ENCODE measurements at places on chromosomes 2 and 18.

GRCh38 chr2:136255127-136255526 lies 137.2 kb upstream of the CXCR4 start:
- no peak for DNase-seq

DNA sequence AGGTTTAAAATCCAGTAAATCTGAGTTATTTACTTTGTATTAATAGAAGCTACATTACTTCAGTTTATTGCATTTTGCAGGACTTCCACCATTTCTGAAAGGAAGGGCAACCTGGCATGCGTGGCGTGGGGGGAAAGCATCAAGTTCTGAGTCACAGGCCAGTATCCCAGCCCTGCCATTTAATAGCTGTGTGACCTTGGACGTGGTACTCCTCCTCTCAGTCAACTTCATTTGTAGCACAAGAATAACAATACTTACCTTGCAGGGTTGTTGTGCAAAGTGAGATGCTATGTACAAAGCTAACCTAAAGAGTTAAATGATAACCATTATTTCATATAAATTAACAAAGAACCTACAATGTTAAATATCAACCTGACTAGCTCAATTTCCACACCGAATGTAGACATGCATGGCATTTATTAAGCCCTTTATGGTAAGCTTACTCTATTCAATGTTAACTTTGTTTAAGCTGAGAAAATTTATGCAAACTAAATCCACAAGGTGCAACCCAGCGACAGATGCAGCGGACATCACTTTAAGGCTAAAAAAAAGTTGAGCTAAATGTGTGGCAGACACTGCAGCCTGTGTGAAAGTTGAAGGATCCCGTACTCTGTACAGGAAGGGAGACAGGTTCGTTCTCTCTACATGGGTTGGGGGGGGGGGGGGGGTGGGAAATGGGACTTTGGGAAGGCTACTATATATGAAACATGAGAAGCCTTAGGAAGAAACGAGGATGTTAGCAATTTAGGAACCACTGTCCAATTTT lies 17.2 kb upstream of the STPG4 start:
- DNase-seq: no peak

DNA sequence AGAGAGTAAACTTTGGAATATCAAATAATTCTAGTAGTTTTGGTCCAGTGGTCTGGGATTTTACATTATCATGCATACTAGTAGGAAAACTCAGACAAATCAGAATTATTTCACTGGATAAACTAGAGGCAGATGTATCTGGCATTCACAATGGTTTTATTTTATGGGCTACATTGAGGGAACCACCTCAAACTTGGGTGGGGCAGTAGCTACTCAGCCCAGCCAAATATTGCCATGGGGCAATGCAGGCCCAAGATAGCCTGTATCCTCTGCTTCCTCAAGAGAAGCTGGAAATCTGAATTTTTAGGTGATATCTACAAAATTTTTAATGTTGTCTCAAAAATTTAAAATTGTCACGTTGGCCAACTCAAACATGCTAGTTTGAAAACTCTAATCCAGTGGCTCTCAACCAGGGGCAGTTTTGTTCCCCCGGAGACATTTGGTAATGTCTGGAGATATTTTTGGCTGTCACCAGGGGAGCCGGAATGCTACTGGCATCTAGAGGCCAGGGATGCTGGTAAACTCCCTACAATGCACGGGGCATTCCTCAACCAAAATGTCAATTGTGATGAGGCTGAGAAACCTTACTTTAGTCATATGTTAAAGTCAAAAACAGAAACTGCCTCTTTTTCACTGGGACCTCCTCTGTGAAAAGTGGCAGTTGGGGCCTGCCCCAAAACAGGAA lies 172.8 kb upstream of the SPRED2 start:
- no peak for DNase-seq

DNA sequence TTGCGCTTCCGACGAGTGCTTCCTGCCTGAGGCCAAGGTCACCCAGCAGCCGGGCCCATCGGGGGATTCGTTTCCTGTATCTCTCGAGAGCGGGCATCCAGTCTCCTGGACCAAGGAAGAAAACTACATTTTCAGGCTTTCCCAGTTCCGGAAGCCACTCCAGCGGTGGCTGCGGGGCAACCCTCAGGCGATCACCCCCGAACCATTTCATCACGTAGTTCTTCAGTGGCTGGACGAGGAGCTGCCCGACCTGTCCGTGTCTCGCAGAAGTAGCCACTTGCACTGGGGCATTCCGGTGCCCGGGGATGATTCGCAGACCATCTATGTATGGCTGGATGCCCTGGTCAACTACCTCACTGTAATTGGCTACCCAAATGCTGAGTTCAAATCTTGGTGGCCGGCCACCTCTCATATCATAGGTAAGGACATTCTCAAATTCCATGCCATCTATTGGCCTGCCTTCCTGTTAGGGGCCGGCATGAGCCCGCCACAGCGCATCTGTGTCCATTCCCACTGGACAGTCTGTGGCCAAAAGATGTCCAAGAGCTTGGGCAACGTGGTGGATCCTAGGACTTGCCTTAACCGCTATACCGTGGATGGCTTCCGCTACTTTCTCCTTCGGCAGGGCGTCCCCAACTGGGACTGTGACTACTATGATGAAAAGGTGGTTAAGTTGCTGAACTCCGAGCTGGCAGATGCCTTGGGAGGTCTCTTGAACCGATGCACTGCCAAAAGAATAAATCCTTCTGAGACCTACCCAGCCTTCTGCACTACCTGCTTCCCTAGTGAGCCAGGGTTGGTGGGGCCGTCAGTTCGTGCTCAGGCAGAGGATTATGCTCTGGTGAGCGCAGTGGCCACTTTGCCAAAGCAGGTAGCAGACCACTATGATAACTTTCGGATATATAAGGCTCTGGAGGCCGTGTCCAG lies 1.0 kb downstream of the MARS2 start:
- peak; percentile 6 for DNase-seq

- no peak for DNase-seq
Measured at GRCh38 chr2:147242445-147242844, 602.4 kb upstream of the ACVR2A start.

GRCh38 chr2:112692495-112692911 lies 28.3 kb upstream of the NT5DC4 start:
- DNase-seq: peak; percentile 68

DNA sequence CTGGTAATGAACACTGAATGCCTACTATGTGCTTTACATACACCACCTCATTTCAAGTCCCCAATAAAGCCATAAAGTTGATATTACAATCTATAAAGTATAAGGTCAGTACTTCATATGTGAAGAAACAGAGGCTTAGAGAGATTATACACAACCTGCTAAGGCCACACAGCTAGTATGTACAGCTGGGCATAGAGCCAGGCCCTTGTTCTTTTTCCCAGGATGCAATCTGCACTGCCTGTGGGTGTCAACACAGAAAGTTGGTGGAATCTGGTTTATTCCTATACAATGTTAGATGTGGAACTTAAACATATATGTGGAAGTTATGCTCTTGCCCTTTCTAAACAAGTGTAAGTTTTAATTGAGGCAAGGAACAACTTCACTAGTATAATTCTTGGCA lies 32.8 kb downstream of the INSIG2 start:
- DNase-seq: no peak

GRCh38 chr2:43484323-43484930 lies 111.4 kb downstream of the THADA start:
- DNase-seq: no peak

DNA sequence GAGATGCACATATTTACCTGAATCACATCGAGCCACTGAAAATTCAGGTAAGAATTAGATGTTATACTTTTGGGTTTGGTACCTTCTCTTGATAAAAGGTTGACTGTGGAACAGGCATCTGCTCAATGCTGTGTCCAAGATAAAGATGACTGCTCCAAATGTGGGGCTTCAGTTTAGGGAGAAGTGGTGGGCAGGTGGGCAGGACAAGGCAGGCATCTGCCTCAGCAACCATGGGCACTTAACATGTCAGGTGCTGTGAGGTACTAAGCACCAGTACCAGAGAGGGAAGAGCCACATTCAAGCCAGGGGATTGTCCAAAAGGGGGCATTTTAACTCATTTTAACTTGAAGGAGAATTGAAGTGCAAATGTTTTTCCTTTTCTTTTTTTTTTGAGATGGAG lies 14.0 kb downstream of the TYMS start:
- DNase-seq: no peak

DNA sequence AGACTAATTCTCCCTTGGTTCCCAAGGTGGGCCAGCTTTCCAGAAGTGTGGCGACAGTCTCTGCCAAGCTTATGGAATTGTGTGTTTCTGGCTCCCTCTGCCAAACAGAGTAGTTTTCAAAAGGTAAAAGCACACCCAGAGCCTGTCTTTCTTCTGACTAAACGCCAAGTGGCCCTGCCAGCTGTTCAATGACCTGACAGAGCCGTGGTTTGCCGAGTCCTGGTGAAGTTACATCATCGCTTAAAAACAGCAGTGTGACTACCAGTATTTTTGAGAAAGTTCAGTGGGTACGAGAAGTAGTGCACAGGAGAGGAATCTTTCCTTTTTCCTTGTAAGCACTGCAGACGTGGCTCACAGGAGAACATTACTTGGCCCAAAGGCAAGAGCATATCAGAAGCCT lies 1.9 kb downstream of the PER2 start:
- DNase-seq: no peak

- no peak for DNase-seq
Measured at GRCh38 chr18:21991886-21992285, 177.5 kb upstream of the GATA6 start.

DNA sequence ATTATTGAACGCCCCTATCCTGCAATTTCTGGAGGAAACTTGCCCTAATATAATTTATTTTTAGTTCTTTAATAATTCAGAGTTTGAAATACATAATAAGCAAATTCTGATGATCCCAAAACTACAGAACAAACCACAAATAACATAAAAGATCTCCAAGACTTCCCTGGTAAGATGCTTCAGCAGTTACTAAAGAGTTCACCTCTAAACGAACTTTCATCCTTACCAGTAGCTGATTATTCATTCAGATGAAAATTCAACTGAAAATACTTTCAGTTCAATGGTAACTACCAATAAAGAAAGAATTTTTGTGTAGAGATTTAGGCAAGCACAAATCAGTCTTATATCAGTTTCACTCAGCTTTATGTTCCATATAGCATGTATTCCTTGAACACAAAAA lies 130.1 kb upstream of the MAPRE2 start:
- no peak for DNase-seq

GRCh38 chr2:110768591-110768990 lies 36.2 kb downstream of the ACOXL start:
- no peak for DNase-seq

- no peak for DNase-seq
Measured at GRCh38 chr2:148557844-148558436, 86.6 kb upstream of the EPC2 start.

DNA sequence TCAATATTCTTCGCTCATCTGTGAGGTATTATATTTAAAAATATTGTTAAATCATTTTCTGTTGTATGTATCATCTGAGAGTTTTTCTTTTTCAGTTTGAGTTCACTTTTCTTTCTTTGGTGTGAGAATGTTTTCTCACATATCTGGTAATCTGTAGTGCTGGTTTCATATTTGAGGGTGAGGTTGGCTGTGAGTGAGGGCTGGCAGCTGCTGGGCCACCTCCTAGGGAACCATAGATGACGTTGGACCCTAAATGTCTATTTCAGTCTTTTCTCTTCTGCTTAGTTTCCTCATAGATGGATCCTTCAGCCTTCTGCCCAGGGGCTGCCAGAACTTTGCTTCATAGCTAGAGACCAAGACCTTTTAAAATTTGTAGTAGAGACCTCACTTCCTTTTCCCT lies 33.5 kb downstream of the MGAT5 start:
- no peak for DNase-seq

GRCh38 chr2:117801826-117802225 lies 12.7 kb upstream of the DDX18 start:
- no peak for DNase-seq

DNA sequence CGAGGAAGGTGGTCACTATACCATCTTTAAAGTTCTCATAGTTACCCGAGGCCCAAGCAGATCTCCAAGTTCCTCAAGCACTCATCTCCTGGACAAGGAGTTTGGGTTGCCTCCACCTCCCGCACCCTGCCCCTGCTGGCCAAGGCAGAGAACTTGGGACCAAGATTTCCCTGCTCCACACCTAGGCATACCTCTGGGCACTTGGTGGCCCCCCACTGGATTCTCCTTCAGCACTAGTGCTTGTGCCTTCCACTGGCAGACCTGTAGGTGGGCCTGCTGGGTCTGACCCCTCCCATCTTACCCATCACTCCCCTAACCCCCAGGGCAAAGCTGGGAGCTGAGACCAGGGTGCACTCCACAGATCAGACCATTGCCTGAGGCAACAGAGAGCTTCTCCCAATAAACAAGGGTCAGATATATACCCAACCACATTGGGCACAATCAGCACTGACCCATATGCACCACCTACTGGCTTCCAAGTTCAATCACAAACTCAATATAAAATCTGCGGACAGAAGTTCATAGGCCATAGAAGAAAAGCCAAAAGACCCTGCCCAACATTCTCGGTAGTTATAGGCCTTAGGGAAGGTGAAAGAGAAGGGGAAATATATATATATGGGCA lies 244.2 kb downstream of the EXOC6B start:
- no peak for DNase-seq

DNA sequence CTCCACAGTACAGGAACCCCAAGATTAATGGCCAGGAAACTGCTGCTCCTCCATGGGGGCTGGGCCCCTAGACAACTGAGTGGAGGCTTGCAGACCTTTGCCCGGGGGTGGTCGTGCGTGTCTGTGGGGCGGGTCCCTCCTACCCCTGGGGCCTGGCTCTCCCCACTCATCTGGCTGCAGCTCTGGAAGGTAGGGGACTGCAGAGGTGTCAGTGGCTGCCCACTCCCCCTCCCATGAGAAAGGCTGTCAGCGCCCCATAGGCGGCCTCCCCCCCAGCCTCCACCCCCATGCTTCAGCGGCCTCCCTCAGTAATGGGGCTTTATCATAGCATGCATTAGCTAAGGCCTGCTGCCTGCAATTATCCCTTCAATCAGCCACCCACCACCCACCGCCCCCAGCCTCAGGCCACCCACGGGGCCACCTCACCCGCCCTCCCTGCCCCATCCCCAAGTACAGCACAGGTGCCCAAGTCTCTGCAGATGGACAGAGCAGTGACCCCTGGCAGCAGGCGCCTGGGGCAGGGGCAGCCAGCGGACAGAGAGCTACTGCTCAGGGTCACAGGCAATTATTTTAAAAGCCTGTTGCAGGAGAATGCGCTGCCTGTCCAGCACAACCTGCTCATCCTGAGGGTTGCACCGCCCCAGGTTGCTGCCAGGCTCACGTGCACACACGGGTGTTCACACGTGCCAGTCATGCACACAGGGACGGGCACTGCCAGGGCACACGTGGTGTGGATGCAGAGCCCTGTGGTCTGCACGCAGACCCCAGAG lies 9.1 kb upstream of the ECEL1 start:
- DNase-seq: no peak

Data from stimulated activated naive CD8-positive, alpha-beta T cell treated with anti-CD3 and anti-CD28 coated beads, Interleukin-15, Interleukin-2, amounts not matched to agents 100 U/mL and 50 U/mL, for 24 hours (primary cell).